Naive thymus-derived CD8-positive, alpha-beta T cell (primary cell): ENCODE measurements at places on chromosomes 6 and 20.

- H3K36me3 ChIP-seq, result no peaks in the 10 kb centered on the region
- DNase-seq, result no peak
- no peaks in the 10 kb centered on the region for H3K27me3 ChIP-seq
- H3K4me3 ChIP-seq, result no peak overlapping the region
- H3K27ac ChIP-seq, result no peak overlapping the region
These were observed 11.5 kb upstream of the CDKN1A start for GRCh38 chr6:36666826-36667591.

- peaks cover 64% of the 10 kb centered on the region for H3K4me1 ChIP-seq
- DNase-seq, result peak; percentile 87
- H3K36me3 ChIP-seq, result no peaks in the 10 kb centered on the region
These were observed 159.3 kb upstream of the TNFAIP3 start for GRCh38 chr6:137707590-137708360.

DNA sequence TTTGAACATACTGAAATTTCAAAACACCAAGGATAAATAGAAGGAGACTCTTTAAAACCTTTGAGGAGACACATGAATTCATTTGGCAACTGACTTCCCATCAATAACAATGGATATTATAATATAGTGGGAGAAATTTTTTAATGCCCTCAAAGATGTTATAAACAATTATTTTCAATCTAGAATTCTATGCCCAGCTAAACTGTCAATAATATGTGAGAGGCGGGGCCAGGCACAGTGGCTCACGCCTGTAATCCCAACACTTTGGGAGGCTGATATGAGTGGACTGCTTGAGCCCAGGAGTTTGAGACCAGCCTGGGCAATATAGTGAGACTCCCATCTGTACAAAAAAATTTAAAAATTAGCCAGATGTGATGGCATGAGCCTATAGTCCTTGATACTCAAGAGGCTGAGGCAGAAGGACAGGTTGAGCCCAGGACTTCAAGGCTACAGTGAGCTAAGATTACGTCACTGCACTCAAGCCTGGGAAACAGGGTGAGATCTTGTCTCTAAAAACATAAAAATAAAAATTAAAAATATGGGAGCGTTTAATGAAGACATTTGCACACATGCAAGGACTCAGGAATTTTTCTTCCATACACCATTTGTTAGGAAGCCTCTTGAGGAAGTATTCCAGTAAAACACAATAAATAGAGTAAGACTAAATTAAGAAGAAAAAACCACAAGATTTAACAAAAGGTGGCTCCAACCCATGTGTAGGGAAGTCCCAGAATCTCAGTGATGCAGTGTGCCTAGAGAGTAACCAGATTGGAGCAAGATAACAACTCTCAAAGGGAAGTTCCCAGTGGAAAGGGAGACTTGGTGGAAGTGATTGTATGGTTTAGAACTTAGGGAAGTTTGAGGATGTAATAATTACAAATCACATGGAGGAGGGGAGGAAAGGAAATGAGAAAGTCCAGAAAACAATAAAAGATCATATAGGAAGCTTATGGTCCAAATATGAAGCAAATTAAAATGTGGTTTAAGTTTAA is 26.3 kb upstream of the ETV7 start:
- no peaks in the 10 kb centered on the region for H3K27me3 ChIP-seq
- H3K4me3 ChIP-seq, result no peak overlapping the region
- peaks cover 4% of the 10 kb centered on the region for H3K36me3 ChIP-seq
- H3K4me1 ChIP-seq, result no peaks in the 10 kb centered on the region
- no peak for DNase-seq

- DNase-seq, result no peak
- no peak overlapping the region for H3K27ac ChIP-seq
- no peak overlapping the region for H3K4me3 ChIP-seq
- no peaks in the 10 kb centered on the region for H3K27me3 ChIP-seq
These were observed 12.5 kb downstream of the PTK7 start for GRCh38 chr6:43088654-43089056.

DNA sequence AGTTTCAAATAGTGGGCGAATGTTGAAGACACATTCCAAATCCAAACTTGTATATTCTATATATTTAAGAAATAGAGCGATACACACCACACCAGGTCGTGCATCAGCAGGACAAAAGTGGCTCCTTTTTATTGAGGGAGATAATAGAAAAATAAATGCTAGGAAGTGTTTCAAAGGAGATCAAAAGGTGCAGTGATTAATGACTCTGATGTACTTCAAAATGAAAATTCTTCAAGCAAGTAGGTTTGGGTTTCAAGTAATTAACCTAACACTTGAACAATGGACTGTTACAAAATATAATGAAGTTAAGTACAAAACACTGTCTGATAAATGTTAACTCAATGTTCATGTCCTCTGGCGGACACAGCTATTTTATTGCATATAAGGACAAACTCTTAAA is 185.9 kb downstream of the BTBD9 start:
- H3K27me3 ChIP-seq, result no peaks in the 10 kb centered on the region
- H3K4me3 ChIP-seq, result no peak overlapping the region
- peaks cover 39% of the 10 kb centered on the region for H3K36me3 ChIP-seq

DNA sequence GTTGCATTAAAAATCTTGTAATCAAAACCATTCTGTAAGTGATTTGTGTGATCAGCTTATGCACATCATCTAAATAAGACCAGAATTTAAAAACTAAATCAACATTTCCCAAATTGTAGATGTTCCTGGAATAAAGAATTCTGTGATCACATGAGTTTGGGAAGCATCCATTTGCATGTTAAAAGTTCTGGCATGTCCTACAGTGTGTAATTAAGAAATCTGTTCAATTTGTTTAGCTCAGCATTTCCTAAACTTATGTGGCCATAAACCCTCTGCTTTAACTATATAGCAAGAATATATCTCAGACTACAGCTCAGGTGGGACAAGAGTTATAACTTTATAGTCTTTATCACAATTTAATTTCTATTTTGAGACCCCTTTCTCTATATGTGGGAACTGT is 399.1 kb downstream of the LAMA2 start:
- H3K36me3 ChIP-seq, result no peaks in the 10 kb centered on the region
- no peak for DNase-seq
- no peaks in the 10 kb centered on the region for H3K27me3 ChIP-seq
- H3K4me1 ChIP-seq, result peaks cover 5% of the 10 kb centered on the region

DNA sequence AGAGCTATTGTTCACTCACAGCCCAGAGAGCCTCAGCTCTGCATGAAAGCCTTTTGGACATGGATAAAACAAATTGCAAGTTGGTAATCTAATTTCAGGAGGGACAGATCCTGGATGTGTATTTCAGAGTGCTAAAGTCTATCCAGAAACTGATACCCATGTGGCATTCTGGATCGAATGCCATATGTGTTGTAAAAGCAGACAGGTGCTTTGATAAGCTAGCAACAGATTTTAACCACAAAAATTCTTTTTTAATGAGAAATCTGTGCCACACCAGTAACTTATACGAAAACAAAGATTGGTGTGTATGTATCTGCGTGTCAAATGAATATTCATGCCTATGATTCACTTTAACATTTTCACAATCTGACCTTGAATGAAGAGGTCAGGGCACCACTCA is 936.6 kb upstream of the MAP3K7 start:
- DNase-seq, result no peak
- H3K4me1 ChIP-seq, result no peaks in the 10 kb centered on the region
- H3K27me3 ChIP-seq, result no peaks in the 10 kb centered on the region
- H3K27ac ChIP-seq, result no peak overlapping the region
- H3K36me3 ChIP-seq, result no peaks in the 10 kb centered on the region
- H3K4me3 ChIP-seq, result no peak overlapping the region

- no peak overlapping the region for H3K4me3 ChIP-seq
- H3K27me3 ChIP-seq, result no peaks in the 10 kb centered on the region
- no peak for DNase-seq
- H3K36me3 ChIP-seq, result no peaks in the 10 kb centered on the region
- H3K4me1 ChIP-seq, result no peaks in the 10 kb centered on the region
These were observed 716.4 kb upstream of the CITED2 start for GRCh38 chr6:140090871-140091270.
